Caki2 (cell line): ENCODE measurements at places on chromosomes 11 and 22.

- DNase-seq, result no peak
Observed at GRCh38 chr11:106420686-106421085, 343.2 kb downstream of the AASDHPPT start.

- DNase-seq, result peak; percentile 57
Observed at GRCh38 chr11:100562128-100562527, 125.0 kb upstream of the ARHGAP42 start.

GRCh38 chr11:119863851-119864601 is 135.0 kb upstream of the NECTIN1 start:
- DNase-seq, result no peak

GRCh38 chr11:123357990-123358827 is 71.9 kb upstream of the GRAMD1B start:
- DNase-seq, result no peak

DNA sequence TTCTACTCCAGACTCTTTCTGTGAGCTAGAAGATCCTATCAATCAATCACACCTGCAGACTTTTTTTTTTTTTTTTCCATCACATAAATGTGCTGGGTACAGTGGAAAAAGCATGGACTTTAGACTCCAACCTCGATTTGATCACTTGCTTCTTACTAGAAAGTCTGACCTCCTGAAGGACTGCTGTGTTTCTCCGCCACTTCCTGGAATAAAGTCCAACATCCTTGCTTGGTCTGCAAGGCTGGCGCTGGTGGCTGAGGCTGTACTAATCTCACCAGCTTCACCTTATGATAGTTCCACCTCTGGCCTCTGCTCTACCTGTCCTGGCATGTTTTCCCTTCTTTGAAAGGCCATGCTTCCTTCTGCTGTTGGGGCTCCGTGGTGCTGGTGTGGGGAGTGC is 60.9 kb upstream of the SESN3 start:
- no peak for DNase-seq

GRCh38 chr11:13169709-13170108 is 107.9 kb upstream of the BMAL1 start:
- DNase-seq, result no peak

DNA sequence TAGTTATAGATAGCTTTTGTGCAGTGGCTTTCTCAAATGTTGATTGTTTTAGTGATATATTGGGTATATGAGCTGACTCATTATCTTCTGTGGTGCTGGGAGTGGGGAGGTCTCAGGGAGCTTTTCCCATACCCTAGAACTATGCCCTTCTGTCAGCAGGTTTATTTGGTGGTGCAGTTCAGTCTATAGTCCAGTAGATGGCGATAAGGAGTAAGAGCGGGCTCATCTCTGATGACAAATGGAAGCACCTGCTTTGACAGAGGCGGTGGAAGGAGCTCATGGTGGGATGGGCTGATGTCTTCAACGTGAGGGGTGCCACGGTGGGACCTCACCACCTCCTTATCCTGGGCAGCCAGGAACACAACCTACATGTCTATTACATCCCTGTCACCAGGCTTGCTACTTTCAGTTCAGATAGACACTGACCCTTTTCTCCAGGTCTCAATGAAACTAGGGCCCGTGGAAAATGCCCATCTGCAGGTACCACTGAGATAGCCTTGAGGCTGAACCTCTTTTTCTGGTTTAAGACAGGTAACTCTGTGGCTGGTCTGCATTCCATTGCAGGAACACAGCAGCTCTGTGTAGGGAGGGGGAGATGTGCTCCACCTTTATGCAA is 13.0 kb upstream of the OR6A2 start:
- peak; percentile 36 for DNase-seq

GRCh38 chr11:44966694-44967093 is 16.0 kb upstream of the TP53I11 start:
- no peak for DNase-seq

DNA sequence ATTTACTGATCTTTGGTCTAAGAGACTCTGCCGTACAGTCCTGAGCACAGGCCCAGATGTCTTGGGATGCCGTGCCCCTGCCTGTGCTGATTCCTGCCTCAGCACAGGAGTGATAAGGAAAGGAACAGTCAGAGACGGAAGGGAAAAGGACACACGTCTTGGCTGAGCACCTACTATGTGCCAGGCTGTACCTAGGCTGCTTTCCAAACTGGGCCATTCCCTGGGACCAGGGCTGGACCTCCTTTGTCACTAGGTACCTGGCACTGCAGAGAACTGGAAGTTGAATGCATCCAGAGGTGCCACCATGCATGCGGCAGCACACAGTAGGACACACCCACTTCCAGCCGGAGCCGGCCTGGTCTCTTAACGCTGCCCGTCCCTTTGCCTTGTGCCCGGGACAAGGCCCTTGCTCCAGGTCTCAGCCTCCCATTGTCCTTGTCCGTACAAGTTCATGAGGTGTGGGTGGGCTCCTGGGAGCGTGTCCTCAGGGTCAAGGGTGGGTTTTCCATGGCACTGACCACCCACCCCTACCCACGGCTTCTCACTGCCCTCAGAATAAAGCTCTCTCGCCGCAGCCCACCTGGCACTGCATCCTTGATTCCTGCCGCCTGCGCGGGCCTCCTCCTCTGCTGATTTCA is 1.1 kb upstream of the SSTR3 start:
- DNase-seq, result no peak

GRCh38 chr22:36405671-36406538 is 18.1 kb upstream of the MYH9 start:
- DNase-seq, result peak; percentile 84

- no peak for DNase-seq
Observed at GRCh38 chr11:122478986-122479385, 176.5 kb upstream of the UBASH3B start.

GRCh38 chr11:111819161-111819828 is 52.1 kb downstream of the ALG9 start:
- DNase-seq, result no peak

GRCh38 chr11:110921742-110922521 is 209.7 kb upstream of the ARHGAP20 start:
- no peak for DNase-seq
